Left kidney (tissue), 8 donors: ENCODE measurements at places on chromosomes 5 and 9. TPM values are rescaled to one million over a fixed set of nuclear protein-coding genes. Genes with fewer than 3 reads are reported as not detected.

Gene GRAMD2B
- 31.1 TPM for polyA plus RNA-seq

Gene WDR31
- 7.7 TPM for polyA plus RNA-seq

Gene SLC45A2
- 1.0 TPM for polyA plus RNA-seq

Gene HARS1
- polyA plus RNA-seq = 83.4 TPM

Gene KCNV2
- polyA plus RNA-seq = 0.27 TPM

Gene GHR
- 27.3 TPM for polyA plus RNA-seq

Gene PGM5
- 38.2 TPM for polyA plus RNA-seq

- peak; percentile 28 for DNase-seq
Observed at GRCh38 chr5:74673011-74673790, 11.8 kb upstream of the HEXB start.

- no peak for DNase-seq
Observed at GRCh38 chr9:135732569-135733257, 30.7 kb downstream of the KCNT1 start.

GRCh38 chr5:132012371-132013005 lies 1.0 kb upstream of the ACSL6 start:
- peak; percentile 79 for DNase-seq

DNA sequence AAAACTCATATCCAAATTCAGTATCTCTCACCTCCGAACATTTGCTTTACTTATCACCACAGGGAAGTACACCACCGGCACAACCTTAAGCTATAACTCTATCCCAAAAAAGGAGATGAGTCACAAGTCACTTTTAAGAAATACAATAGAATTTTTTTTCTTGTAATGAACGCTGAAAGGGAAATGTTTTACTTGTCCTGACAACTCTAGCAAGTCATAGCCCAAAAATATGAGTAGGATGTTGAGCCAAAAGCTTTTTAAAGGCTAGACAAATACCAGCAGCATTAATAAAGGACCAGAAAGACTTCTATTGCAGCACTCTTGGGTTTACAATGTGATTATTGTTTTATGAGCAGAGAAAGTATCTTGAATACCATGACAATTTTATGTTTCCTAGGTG lies 147.3 kb upstream of the FST start:
- DNase-seq = no peak

DNA sequence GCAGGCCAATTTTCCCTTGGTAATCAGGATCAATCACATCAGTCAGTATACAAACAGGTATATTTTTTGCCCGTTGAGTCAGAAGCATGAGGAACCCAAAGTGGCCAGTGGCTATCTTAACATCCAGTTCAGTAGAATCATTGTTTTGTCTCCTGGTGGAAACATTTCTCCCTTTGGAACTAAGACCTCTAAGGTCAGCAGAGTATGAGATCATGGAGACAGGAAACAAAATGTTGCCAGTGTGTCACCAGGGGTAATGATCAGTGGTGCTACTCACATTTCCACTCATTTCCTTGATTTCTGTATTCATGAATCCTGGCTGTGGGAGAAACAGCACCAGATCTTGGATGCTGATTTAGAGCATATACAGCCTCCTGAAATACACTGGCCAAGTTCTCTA lies 553.0 kb downstream of the CSNK1G3 start:
- DNase-seq = no peak

GRCh38 chr5:144583541-144584449 lies 413.1 kb downstream of the KCTD16 start:
- no peak for DNase-seq

- no peak for DNase-seq
Observed at GRCh38 chr9:109488791-109489492, 9.2 kb downstream of the PTPN3 start.

- no peak for DNase-seq
Observed at GRCh38 chr5:175741556-175741955, 83.7 kb downstream of the HRH2 start.

GRCh38 chr9:116271340-116271739 lies 117.7 kb downstream of the PAPPA start:
- no peak for DNase-seq

- no peak for DNase-seq
Observed at GRCh38 chr9:77710316-77710715, 62.2 kb upstream of the GNA14 start.

DNA sequence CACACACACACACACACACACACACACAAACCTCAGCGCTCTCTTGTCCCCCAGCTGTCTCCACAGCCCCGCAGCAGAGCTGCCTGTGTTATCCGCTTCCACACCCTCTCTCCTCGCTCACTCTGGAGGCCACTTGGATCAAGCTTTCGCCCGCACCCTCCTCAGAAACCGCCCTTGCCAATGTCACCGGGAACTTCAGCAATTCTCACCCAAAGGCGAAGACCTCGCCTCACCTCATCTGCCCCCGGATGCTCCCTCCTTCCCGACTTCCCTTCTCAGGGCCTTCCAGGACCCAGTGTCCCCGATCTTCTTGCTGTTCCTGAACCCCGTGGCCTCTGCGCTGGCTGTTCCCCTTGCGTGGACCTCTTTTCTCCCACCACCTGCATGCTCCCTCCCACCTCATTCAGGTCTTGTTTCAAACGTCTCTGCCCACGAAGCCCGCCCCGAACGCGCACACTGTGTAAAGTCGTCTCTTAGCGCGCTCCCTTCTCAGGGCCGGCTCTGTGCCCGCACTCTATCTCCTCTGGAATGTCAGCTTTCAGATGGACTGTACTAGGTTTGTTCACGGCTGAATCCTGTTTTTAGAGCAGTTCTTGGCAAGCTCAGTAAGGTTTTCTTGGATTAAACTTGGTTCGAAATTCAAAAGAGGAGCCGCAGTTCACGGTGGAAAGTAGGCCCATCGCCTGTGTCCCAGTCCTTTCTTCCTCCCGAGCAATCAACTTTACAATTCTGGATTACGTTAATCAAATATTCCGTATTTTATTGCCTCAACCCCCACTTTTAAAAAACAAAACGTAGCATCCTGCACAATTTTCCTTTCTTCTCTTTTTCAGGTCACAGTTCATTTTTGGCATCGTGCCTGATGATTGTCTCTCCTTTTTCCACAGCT lies 1.0 kb upstream of the TRIM7 start:
- DNase-seq = no peak

DNA sequence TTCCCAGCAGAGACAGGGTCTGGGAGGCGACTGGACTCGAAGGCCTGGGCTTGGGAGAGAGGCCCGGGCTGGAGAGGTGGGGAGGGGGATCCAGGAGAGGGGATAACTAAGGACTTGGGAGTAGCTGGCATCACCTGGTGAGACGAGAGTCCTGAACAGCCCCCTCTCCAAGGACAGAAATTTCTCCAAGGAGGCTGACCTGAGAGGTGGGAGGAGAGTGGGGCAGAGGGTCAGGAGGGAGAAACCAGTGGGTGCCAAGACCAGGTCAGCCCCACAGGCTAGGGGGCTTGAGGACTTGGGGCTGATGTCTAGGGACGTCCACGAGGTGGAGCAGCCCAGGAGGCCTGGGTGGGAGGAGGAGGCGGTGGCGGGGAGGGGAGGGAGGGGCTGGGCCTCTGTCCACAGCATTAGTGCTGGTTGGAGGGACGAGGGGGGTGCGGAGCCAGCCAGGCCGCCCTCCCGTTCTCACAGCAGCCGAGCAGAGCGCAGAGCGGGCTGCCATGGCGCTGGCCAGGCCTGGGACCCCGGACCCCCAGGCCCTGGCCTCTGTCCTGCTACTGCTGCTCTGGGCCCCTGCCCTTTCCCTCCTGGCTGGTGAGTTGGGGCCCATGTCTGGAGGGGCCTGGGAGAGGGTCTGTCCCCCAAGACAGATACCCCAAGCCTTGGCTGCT lies at the start of gene CRB2:
Gene CRB2 (plus strand): TSS at position 437 of the 671 bp plus-strand sequence. CDS start 64 bp downstream, at position 501.
- no peak for DNase-seq

GRCh38 chr5:173315495-173316338 lies 12.5 kb downstream of the STC2 start:
- DNase-seq = no peak
